ENCODE measurements at places on chromosomes 1 and 21. TPM values are rescaled to one million over a fixed set of nuclear protein-coding genes. Genes with fewer than 3 reads are reported as not detected.

- no peak for DNase-seq
- no peak overlapping the region for H3K4me3 ChIP-seq
- H3K27ac ChIP-seq: no peak overlapping the region
- H3K27me3 ChIP-seq: no peaks in the 10 kb centered on the region
Measured at GRCh38 chr21:16061194-16061593, 331.4 kb downstream of the USP25 start.

The DCDC2B gene
- 0.11 TPM for total RNA-seq

The BRINP2 gene
- not detected for total RNA-seq

DNA sequence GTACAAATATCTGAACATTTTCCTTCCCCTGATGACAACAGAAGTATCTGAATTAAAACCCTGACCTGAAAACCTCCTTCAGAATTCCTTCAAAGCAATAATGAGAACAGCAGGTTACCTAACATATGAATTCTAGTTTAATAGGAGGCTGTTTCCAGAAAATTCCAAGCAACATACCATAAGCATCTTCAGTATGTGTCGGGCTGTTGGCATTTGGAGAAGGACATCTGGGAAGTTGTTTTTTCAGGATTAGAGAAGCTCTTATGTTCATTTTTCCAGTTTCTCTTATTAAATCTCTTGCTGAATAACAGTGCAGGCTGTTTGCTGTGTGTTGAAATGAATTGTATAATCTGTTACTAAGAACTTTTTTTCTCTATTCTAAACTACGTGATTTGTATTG, 101.5 kb downstream of the PLA2G4A start:
- H3K4me1 ChIP-seq: no peaks in the 10 kb centered on the region
- no peak for DNase-seq
- no peak overlapping the region for H3K27ac ChIP-seq
- H3K4me3 ChIP-seq: no peak overlapping the region
- H3K36me3 ChIP-seq: no peaks in the 10 kb centered on the region
- H3K27me3 ChIP-seq: no peaks in the 10 kb centered on the region

DNA sequence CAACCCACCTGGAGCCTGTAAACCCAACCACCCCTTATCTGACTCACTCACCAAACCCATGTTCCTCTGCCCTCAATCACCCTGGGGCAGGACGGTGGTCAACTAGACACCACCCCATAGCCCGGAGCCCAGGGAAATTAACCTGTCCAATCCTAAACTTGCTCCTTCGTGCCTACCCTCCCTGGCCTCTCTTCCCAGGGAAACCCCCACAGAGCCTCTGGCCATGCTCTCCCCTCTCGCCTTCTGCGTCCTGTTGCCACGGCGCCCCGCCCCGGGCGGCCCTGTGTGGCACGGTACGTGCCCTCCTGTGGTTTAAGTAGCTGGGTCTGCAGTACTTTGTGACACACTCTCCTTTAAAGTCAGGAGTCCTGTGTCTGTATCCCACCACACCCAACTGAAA, 4.0 kb upstream of the FTCD start:
- H3K4me1 ChIP-seq: no peaks in the 10 kb centered on the region
- no peak overlapping the region for H3K27ac ChIP-seq
- no peaks in the 10 kb centered on the region for H3K36me3 ChIP-seq
- no peak overlapping the region for H3K4me3 ChIP-seq
- DNase-seq: no peak

DNA sequence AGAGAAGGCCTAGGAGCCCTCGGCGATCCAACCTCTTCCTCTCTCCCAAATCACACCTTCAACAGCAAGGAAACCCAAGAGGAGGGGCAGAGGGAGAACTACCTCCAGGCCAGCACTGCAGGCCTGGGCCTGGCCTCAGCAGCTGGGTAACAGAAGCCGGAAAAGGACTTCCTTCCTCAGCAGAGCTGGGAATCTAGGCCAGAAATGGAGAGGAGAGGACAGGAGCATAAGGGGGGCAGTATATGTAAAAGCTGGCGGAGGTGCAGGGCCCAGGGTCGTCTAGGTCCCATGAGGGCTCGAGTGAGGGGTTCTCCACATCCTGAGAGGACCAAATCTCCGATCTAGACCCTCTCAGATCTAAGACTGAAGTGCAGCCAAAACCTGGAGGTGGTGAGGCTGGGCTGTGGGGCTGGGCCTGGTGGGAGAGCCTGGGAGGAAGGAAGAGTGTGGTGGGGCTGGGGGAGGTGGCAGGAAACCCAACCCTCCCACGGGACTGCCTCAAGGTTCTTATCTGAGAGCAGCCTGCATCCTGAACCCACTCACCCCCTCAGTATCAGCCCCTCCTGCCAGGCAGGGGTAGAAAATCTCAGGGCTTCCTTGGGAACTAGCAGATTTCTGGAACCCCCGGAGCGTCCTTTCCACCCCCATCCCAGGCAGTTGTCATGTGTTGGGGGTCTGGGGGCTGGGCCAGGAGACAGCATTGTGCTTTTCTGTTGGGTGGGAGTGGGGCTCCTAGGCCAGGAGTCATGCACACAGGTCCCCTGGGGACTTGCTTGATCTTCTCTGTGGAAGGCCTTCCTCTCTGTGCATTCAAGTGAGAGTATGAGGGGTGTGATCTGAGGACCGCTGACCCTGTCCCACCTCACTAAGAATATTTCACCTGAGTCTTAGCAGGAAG, 33.0 kb downstream of the PIK3C2B start:
- peaks cover 44% of the 10 kb centered on the region for H3K4me1 ChIP-seq
- peak overlapping the region; percentile 10 for H3K27ac ChIP-seq
- H3K36me3 ChIP-seq: no peaks in the 10 kb centered on the region
- H3K4me3 ChIP-seq: no peak overlapping the region

GRCh38 chr21:32102426-32102825, 176.4 kb downstream of the MIS18A start:
- no peaks in the 10 kb centered on the region for H3K36me3 ChIP-seq
- no peak overlapping the region for H3K4me3 ChIP-seq
- no peak overlapping the region for H3K27ac ChIP-seq
- DNase-seq: no peak

DNA sequence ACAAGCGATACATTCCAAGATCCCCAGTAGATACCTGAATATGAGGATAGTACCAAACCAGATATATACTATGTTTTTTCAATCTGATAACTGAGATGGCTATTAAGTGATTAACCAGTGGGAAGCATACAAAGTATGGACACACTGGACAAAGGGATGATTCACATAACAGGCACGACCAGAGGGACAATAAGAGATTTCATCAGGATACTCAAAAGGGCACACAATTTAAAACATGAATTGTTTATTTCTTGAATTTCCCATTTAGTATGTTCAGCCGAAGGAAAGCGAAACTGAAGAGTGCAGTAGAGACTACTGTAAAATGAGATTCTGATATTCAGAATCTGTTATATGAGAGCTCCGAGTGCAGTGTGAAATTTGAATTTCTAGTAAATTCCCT, 10.6 kb downstream of the ZZZ3 start:
- H3K27ac ChIP-seq: no peak overlapping the region
- no peaks in the 10 kb centered on the region for H3K27me3 ChIP-seq
- H3K36me3 ChIP-seq: no peaks in the 10 kb centered on the region

The NPPB gene
- not detected for total RNA-seq

DNA sequence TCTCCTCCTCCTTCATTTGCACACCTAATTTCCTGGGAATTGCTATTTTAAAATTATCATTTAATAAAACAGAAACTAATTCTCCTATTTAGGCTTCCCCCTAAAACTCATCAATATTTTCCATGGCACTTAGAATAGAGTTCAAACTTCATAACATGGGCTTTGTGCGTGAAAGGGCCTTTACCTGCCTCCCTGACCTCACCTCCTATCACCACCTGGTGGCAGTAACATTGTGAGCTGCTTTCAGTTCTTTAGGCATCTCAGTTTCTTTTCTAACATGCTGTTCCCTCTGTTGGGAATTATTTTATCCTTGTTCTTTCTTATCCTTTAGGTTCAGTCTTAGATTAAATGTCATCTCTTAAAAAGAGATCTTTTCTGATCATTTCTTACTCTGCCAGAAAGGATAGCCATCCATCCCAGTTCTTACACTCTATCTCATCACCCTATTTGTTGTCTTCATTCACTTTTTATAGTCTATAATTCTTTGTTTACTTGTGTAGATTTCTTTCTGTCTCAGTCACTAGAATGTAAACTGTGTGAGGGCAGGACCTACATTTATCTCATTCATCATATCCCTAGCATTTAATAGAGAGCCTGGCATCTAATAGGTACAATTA, 133.8 kb upstream of the KIAA1614 start:
- no peak for DNase-seq
- no peaks in the 10 kb centered on the region for H3K36me3 ChIP-seq
- H3K27ac ChIP-seq: no peak overlapping the region
- no peaks in the 10 kb centered on the region for H3K27me3 ChIP-seq

DNA sequence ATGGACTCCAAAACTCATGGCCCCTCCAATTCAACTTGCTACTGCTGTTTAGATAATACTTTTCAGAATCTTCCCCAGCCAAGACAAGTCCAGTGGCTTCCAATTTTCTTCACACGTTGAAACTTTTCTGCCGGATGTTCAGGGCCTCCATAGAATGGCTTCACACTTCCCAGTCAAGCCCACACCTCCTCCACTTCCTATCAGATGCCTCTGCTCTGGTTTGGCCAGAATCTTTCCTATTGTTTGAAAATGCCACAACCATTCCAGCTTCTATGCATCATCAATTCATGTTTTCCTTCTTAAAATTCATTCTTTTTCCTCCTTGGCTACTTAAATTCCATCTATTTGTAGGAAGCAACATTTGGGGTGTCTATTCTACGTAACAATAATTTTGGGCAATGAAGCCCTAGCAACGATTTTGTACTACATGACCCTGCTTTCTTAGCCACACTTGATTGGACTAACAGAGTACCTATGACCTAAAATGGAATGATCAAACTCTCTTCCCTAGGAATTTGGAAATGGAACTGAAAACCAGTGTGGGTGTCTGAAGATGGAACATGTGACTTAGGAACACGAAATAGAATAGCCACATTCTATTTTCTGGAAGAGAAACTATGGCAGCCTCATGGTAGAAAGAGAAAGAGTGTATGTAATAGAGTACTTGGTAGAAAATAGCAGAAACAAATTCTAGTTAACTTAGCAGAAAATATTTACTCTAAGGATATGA, 74.1 kb upstream of the CNIH3 start:
- no peak overlapping the region for H3K27ac ChIP-seq
- H3K36me3 ChIP-seq: no peaks in the 10 kb centered on the region
- H3K4me1 ChIP-seq: no peaks in the 10 kb centered on the region
- H3K27me3 ChIP-seq: no peaks in the 10 kb centered on the region

The RHBDL2 gene
- not detected for total RNA-seq

GRCh38 chr1:10591010-10591409, 116.3 kb downstream of the PEX14 start:
- no peak overlapping the region for H3K4me3 ChIP-seq
- no peak for DNase-seq
- H3K36me3 ChIP-seq: no peaks in the 10 kb centered on the region
- no peaks in the 10 kb centered on the region for H3K4me1 ChIP-seq
- no peak overlapping the region for H3K27ac ChIP-seq

DNA sequence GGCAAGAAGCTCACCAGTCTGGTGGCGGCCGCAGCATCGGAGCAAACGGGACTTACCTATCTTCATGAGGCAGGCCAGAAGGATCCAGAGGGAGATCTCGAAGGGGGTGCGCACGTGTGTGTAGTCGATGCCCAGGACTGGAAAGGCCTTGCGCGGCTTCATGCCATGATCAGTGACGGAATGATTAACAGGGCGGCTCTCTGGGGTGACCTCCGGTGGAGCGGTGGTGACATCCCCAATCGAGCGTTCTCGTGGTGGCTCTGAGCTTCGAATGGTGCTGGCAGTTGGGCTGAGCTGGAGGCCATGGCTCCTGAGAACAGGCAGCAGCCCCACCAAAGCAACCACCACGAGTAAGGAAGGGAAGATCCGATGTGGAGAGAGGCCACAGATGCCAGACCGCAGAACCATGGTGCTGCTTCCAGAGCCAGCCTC, 982 bp downstream of the SLC9A1 start:
- peak overlapping the region; percentile 62 for H3K4me3 ChIP-seq
- peaks cover 35% of the 10 kb centered on the region for H3K4me1 ChIP-seq
- no peaks in the 10 kb centered on the region for H3K36me3 ChIP-seq
- no peaks in the 10 kb centered on the region for H3K27me3 ChIP-seq

DNA sequence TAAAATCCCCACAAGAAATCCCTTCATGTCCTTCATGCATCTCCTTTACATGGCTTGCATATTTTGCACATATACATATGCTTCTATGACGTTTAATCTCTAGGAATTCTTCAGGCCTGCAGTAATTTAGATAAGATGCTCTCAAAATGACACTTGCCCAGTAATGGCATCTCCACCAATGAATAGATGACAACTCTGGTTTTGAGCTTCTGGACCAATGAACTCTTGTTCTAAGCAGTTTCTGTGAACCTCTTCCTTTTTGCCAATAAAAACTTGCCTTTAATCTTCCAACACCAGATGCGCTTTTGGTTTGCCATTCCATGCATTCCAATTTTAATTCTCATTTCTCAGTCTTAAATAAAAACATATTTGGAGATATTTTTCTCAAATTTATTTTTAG, 189.8 kb upstream of the OLFM3 start:
- H3K4me3 ChIP-seq: no peak overlapping the region
- H3K27me3 ChIP-seq: no peaks in the 10 kb centered on the region
- H3K36me3 ChIP-seq: no peaks in the 10 kb centered on the region
- DNase-seq: no peak
- H3K4me1 ChIP-seq: no peaks in the 10 kb centered on the region
- H3K27ac ChIP-seq: no peak overlapping the region

DNA sequence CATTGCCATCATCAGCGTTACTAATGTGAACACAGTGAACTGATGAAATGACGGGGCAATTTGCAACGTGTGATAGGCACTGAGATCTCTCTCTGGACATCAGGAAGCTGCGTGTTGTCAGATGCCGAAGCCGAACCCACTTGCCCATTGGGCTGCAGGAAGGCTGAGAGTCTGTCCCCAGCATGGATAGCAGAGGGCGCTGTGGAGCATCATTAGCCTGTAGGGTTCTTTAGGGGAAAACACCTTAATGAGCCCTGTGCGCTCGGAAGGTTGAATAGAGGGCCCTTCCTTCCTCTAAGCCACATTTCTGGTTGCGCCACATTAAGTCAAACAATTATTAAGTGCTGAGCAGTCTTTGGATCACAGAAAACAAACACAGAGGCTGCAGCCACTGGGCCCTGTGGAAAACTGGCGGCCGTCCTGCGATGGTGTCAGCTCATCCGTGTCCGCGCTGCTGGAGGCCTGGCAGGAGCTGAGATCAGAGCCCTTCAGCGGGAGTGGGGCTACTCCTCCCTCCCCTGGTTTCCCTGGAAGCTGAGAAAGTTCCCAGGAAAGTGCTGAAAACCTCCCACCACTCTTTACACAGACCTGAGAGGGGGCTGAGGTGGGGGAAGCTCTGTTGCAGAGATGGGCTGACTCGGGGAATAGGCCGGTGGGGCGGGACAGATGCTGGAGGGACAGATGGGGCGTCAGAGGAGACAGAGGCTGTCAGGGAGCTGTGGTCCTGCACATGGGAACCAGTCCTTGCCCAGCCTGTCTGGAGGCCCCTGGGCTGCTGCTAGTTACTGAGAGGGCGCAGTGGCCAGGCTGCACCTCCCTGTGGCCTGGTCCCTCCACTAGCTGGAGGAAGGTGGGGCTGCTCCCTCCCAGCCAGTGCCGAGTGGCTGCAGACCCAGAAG, 12.7 kb downstream of the TFF2 start:
- no peaks in the 10 kb centered on the region for H3K36me3 ChIP-seq
- H3K4me1 ChIP-seq: peaks cover 10% of the 10 kb centered on the region
- DNase-seq: peak; percentile 67

- H3K27ac ChIP-seq: peak overlapping the region; percentile 67
- H3K36me3 ChIP-seq: no peaks in the 10 kb centered on the region
- no peak for DNase-seq
Measured at GRCh38 chr1:40532062-40532389, 589 bp downstream of the ZNF684 start.

Data from CD8-positive, alpha-beta memory T cell (primary cell).